NB4 (cell line): ENCODE measurements at places on chromosomes 5 and 9.

DNA sequence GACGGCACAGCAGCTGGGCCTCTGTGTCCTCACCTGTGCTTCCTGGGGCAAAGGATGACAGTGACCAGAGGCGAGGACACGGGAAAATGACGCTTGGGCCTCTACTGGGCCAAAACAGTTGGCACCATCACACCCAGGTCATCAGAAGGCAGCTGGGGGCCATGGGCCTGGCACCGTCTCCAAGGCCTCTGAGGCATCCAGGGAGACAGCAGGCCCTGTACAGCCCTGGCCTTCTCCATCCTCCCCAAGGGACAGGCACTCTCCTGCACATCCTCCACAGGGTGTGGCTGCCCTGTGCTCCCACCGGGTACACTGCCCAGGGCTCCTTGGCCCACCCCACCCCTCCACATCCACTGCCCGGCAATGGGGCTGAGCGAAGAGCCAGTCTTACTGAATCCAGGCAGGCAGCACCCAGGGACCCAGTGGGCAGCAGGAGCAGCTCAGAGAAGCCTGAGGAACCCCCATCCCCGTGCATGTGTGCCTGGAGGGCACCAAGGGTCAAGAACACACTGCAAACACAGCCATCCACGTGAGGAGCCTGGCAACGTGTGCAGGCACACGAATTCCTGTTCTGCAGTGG, 4.0 kb downstream of the LPCAT1 start:
- DNase-seq = no peak

- no peak for DNase-seq
Measured at GRCh38 chr5:147669169-147669869, 113.2 kb downstream of the JAKMIP2 start.

- DNase-seq = peak; percentile 72
Measured at GRCh38 chr9:114409103-114409780, 21.5 kb upstream of the AKNA start.

DNA sequence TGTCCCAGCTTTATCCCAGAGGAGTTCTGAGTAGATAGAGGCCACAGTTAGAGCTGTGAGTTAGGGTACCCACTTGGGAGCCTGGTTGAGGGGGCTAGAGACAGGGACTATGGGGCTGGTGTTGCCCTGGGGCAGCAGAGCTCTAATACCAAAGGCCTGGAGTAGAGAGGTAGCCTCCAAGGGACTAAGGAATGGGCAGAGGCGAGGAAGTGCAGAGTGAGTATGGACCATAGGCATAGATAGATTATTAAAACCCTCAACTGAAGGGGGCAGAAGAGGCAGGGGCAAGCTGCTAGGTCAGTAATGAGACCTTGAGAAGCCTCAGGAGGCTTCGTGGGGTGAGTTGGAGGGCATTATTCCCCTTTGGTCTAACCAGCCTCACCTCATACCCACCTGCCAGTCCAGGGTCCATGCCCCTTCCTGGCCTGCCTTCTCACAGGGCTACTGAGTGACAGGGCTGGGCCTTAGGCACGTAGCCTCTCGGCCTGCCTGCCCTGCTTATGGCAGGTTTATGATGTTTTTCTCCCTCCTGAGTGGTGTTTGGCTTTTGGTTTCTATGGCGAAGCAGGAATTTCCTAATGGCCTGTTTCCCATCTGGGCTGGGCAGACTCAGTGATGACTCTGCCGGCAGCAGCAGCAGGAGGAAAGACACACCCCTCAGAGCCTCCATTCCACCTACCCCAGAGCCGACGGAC, 8.0 kb downstream of the PDLIM4 start:
- DNase-seq = no peak

DNA sequence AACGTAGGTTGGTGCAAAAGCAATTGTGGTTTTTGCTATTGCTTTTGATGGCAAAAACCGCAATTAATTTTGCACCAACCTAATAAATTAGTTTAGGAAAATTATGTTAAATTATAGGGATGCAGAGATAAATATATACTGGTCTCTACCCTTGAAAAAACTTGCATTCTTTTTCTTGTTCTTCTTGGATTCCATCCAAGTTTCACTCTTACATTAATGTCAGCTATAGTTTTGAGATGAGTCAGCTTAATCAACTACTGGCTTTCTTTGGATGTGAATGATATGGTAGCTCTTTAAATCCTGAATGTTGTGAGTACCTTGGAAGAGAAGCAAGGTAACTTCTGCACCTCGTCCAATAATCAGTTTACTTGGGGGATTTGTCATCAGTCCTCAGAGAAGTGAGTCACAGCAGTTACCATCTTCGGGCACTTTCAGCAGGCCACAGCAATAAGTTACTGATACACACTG, 549.0 kb upstream of the ZNF608 start:
- no peak for DNase-seq

- no peak for DNase-seq
Measured at GRCh38 chr5:37918424-37918823, 78.6 kb upstream of the GDNF start.

- DNase-seq = no peak
Measured at GRCh38 chr5:151182976-151183375, 25.4 kb upstream of the ANXA6 start.

DNA sequence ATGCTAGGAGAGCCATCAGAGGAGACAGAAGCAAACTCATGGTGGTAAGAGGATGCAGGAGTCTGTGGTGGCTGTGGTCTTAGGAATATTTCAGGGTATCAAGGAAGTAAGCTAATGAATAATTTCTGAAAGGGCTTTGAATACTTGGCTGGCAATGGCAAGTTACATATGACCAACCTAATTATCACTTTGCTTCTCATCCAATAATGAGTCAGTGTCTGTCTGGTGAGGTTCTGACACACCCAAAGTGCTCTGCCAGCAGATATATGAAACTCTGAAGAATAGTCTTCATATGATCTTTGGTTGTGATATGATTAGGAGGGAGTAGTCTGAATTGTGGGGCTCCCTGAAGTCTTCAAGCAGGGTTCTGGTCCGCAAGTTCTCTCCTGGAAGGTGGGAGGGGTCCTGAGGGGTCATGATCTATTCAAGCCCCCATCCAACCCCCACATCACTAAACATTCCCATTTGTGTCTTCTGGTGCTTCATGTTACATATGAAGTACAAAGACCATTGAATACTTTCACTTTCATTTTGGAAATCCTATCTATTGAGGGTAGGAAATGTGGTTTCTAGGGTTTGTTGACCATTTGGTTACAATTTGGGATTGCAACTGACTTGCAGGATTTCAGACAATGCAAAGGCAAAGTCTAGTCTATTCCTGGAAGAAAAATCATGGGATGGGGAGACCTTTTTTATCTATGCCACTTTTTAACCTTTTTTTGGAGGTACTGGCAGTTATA, 199.9 kb upstream of the CDKN2B start:
- no peak for DNase-seq

DNA sequence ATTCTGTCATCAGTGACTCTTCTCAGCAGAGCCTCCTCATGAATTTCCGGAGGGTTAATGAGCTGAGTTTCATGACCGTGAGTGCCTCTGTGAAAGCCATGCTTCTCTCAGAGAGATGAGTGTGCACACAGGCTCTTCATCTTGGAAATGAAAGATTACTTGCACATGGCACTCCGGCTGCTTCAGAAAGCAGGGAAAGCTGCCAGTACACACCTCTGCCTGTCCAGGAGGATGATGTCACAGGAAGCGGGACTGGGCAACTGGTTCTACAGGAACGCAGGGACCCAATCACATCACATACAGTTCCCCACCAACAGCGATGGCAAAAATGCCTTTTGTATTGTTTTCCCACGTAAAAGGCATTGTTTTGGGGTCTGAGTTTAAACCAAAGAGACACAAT, 286.0 kb upstream of the DAP start:
- DNase-seq = no peak

GRCh38 chr9:135239100-135239768, 151.8 kb downstream of the OLFM1 start:
- no peak for DNase-seq

DNA sequence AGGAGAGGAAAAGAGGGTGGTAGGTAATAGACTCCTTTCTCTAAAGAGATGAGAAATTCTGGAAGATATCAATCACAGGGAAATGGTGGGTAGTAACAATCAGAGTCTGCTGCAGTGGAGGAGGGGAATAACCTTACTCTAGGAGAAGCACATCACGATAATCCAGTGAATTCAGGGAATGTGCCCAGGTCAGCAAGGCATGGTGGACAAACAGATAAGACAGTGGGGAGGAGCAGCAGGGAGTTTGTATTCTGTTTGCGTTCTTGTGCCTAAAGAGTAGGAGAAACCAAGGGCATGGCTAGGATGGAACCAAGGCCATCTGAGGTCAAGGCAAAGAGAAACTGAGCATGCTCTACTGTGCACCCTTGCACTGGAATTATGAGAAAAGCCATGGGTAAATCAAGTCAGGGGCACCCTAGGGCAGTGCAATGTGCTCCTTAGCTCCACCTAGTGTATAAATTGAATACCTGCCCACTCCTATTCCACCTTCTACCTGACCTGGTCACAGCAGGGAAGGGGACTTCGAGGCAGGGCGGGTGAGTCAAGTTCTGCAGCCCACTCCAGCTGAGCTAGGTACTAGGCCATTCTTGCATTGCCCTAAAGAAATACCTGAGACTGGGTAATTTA, 31.6 kb downstream of the RETREG1 start:
- no peak for DNase-seq

DNA sequence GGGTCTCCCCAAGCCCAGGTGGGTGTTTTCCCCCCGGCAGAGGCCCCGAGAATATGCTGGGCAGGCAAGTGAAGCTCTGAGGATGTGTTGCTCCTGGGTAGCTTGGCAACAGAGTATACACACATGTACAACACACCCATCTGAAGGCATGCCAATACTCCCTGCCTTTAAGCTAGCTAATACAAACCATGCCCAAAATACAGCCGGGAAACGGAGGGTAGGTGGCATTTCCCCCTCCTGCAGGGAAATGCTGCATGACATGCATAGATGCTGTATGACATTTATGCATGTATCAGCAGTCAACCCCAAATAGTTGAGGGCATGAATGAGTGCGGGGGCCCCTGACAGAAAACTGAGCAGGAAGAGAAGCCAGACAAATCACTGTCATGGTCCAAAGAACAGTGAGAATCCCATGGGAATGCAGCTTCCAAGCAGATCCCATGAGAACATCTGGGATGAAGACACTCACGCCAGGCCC, 614.1 kb downstream of the EBF1 start:
- DNase-seq = no peak

DNA sequence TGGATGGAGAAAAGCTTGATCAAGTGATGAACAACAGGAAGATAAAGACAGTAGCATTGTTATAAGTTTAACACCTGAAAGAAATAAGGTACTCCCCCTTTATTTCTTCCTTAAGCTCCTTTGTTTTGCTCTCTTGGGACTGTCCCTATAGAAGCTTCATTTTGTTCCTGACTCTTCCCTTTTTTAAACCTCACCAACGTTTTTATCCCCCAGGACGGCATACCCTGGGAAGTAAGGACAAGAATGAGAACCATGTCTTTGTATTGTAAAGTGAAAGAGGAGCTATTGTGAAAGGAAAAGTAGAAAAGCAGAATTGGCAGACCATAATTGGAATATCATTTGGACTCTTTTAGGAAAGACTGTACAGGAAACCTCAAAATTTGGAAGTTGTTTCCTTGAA, 1368.6 kb upstream of the C9orf72 start:
- DNase-seq = no peak

GRCh38 chr9:21095561-21095960, 17.8 kb upstream of the IFNB1 start:
- DNase-seq = no peak

GRCh38 chr9:82488313-82489200, 500.0 kb downstream of the SPATA31D1 start:
- no peak for DNase-seq

- no peak for DNase-seq
Measured at GRCh38 chr9:91421971-91422757, 1.5 kb downstream of the NFIL3 start.

DNA sequence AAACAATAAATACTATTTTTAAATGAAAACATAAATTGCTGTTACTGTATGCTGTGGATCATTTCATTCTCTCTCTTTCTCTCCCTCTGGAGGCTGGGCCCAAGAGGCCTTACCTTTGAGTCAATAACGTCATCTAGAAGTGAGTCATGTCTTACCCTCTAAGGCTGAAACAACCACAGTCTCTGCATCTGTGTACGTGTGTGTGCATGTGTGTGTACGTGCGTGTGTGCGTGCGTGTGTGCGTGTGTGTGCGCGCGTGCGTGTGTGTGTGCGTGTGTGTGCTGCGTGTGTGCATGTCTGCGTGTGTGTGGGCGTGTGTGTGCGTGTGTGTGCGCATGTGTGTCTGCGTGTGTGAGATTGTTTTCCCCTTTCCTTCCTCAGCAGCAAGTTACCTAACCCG, 13.6 kb upstream of the IL17B start:
- peak; percentile 19 for DNase-seq

DNA sequence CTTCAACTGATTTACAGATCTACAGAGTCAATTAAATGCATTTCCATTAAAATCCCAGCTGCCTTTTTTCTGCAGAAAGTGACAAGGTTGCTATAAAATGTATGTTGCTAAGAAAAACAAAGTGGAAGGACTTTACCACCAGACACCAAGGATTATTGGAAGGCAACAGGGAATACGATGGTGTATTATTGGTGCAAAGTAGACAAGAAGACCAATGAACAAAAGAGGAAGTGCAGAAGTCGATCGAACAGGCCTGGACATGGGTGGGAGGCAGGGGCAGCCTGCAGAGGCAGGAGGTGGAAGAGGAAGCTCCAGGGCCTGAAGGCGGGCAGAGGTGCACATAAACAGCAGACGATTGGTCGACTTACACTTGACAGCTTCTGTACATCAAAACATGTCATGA, 10.6 kb upstream of the SLC6A19 start:
- DNase-seq = peak; percentile 88

- DNase-seq = no peak
Measured at GRCh38 chr9:92044936-92045335, 70.3 kb downstream of the SPTLC1 start.

- DNase-seq = no peak
Measured at GRCh38 chr9:134272302-134273023, 53.8 kb upstream of the RXRA start.

- no peak for DNase-seq
Measured at GRCh38 chr5:139783436-139783965, 12.1 kb upstream of the PSD2 start.

- DNase-seq = no peak
Measured at GRCh38 chr9:69961843-69962242, 81.8 kb upstream of the MAMDC2 start.

GRCh38 chr9:111023128-111023527, 15.1 kb downstream of the LPAR1 start:
- DNase-seq = no peak

DNA sequence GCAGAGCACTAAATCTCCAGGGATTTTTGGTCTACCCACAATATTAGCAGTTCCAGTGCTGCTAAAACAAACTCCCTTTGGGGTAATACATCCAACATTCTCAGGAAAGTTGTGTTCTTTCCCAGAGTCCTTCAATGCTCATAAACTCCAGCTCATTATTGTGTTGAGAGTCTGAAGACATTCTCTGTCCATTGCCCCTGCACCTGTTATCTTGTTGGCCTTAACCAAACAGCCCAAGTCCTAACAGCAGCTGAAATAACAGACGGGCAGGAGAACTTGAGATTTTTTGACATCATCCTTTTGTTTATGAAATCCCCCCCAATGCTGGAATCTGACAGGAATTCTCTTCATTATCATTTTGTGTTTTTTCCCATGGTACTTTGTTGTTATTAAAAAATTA, 110.8 kb downstream of the PAPPA start:
- DNase-seq = no peak
